ENCODE measurements at places on chromosomes 2 and 18.

DNA sequence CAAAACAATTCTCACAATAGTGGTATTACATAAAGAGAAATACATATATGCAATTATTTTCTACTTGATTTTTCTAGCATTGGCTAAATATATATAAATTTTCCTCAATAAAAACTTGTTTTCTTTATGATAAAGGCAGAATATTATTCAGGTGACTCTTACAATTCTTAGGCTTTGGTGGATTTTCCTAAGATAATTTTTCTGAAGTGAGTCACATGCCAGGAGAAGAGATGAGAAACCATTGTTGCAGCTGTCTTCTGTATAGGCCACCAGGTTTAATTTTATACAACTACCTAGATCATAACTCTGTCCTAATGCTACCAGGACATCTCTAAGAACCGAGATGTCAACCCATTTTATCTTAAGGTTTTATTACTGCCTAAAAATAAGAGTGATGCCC is 552.4 kb upstream of the CDH2 start:
- no peak for DNase-seq

- no peak for DNase-seq
Observed at GRCh38 chr2:169933124-169933711, 106.0 kb downstream of the UBR3 start.

DNA sequence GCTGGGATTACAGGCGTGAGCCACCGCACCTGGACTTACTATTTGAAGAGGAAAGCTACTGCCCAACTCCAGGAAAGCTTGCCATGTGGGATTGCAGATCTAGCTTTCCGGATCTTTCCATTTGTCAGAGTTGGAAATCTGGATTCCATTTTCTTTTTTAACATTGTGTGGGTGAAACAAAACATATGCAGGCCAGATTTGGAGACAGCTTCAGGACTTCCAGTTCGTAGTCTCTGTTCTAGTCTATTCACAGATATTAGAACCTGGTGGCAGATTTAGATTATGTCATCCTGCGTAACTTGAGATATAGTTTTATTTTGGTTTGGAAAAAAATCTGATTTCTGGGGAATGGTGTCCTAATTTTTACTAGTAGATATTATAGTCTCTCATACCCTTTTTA is 70.5 kb downstream of the ZNF236 start:
- DNase-seq = no peak

DNA sequence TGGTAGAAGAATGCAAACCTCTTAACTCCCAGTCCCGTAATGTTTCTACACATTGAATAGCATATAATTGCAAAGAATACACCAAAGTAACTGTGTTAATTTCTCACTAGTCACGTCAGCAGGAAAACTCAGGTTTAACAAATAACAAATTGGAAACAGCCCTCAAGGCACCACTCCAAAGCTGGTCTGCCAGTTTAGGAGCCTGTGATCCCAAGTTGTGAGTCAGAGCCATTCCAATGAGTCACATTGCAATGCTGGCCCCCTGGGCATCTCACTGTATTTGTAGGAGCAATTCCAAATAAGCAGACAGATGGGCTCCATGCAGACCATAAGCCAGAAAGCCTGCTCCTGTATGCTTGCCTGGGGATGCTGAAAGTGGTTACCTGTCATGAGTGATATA is 143.2 kb upstream of the SETBP1 start:
- no peak for DNase-seq

Measured in occipital lobe (tissue), 3 donors.